Skin of body (tissue), 3 donors: ENCODE measurements at places on chromosomes 12 and 14. TPM values are rescaled to one million over a fixed set of nuclear protein-coding genes. Genes with fewer than 3 reads are reported as not detected.
A peak's percentile ranks its signal among the peaks of the same experiment; 100 is the strongest.

The LRRC10 gene
- total RNA-seq, result 0.10 TPM

The GLIPR1L1 gene
- total RNA-seq, result not detected

The VRTN gene
- total RNA-seq, result 0.20 TPM

The GARIN6 gene
- total RNA-seq, result not detected

The TTLL5 gene
- total RNA-seq, result 30.7 TPM

The NOVA1 gene
- 11.5 TPM for total RNA-seq

The SMIM41 gene
- total RNA-seq, result not detected

DNA sequence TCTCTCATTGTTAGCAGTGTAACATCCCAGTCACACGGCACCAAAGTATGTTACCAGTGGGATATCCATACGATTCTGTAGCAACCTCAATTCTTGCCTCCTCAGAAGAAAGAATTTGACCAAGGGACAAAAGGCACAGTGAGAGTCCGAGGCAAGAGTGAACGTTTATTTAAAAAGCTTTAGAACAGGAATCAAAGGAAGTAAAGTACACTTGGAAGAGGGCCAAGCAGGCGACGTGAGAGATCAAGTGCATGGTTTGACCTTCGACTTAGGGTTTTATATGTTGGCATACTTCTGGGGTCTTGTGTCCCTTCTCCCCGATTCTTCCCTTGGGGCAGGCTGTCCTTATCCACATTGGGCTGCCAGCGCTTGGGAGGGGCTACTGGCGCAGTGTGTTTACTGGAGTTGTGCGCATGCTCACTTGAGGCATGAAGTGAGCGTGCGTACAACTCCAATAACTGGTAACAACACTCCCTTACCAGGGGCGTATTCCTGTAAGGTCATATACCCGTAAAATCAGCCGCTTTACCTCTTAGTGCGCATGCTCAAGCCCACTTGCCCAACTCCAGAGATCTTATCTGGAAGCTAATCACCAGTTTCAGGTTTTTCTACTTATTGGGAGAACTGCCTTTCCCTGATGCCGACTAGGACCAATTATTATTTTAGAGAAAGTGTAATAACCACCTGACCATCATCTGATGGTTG, 71.7 kb downstream of the FAR2 start:
- DNase-seq, result no peak

GRCh38 chr12:830111-830867, 77.9 kb downstream of the WNK1 start:
- DNase-seq, result no peak

DNA sequence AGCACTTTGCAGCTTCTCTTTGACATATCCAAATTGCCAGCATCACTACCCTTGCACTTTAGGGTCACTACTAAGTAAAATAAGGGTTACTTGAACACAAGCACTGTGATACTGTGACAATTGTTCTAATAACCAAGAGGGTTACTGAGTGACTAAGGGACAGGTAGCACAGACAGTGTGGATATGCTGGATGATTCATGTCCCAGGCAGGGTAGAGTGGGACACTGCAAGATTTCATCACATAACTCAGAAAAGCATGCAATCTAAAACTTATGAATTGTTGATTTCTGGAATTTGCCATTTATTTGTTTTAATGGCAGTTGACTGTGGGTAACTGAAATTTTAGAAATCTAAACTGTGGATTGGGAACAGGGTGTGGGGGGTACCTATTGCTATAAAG, 218.8 kb downstream of the KITLG start:
- no peak for DNase-seq

DNA sequence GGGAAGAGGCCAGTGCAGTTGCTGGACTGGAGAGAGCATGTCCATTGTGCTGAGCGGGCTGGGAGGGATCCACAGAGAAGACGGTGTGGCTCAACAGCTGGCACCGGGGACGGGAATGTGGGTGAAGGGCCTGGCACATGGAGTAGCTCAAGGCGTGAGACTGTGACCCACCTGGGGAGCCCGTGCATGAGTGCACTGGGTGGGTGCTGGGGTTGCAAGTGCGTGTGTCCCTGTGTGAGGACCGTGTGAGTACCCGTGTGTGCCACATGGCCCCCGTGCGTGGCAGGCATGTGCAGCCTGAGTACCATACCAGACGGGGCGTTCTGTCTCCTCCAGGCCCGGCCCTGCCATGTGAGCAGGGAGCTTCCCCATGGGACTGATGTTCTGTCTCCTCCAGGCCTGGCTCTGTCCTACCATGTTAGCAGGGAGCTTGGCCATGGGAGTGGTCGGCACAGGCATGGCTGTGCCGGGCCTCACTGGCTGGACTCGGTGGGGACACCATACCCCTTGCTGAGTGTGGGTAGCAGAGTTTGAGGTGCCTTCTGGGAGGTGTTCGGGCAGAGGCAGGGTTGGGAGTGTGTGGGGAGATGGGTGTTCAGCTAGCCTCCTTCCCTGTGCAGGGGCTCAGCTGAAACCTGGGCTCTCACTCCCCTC, 234.4 kb downstream of the TMEM121 start:
- DNase-seq, result no peak

- DNase-seq, result no peak
Measured at GRCh38 chr14:98200601-98201000, 1071.4 kb downstream of the BCL11B start.

- no peak for DNase-seq
Measured at GRCh38 chr12:106317406-106318082, 15.0 kb downstream of the TCP11L2 start.

GRCh38 chr14:46596236-46596635, 55.3 kb downstream of the RPL10L start:
- DNase-seq, result no peak

DNA sequence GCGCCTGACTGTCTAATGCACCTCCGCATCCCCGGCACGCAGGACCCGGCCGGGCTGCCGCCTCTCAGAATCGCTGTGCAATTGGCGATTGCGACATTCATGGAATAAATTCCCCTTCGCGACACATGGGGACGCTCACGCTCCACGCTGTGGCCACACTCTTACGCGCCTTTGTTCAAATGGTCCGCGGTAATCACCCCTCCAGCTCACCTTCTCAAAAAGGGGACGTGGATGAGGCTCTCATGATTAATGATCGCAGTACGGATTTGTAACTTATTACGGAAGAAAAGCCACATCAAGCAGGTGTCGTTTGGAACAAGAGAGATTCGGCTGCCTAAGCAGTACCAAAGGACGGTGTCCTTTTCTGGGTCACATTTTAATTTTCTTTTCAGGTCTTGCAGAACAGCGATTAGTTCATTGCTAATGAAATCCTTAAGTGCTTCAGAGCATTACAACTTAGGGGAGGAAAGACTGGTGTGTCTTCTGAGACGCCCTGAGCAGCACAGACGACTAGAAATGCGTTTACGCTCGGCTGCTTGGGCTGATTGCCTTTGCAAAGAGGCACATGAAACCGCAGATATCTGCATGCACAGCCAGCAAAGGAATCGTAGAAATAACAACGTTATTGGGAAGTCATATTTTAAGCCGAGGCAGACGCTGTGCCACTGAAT, 37.3 kb upstream of the ADGRD1 start:
- DNase-seq, result peak; percentile 79

- no peak for DNase-seq
Measured at GRCh38 chr12:1836854-1837421, 16.6 kb downstream of the LRTM2 start.

DNA sequence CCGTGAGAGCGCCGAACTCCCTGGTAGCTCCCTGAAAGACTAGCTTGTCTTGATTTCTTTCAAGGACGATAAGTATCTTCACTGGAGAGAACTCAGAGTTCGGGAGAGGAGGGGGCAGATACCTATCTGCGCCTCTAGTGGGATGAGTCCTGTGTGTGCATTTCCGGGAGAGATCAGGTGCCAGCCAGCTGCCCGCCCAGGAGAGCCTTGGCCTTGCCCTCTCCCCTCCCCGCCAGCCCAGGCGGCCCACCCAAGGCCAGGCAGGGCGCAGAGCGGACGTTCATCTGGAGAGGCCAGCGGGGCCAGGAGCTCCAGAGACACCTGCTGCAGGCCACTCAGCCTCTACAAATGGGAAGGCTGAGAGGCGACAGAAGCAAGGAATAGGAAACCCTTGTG, 1.0 kb downstream of the CD9 start:
- DNase-seq, result no peak

GRCh38 chr12:7096006-7096932, 4.0 kb upstream of the C1R start:
- DNase-seq, result no peak

GRCh38 chr14:56339855-56340701, 221.9 kb downstream of the PELI2 start:
- DNase-seq, result peak; percentile 79

DNA sequence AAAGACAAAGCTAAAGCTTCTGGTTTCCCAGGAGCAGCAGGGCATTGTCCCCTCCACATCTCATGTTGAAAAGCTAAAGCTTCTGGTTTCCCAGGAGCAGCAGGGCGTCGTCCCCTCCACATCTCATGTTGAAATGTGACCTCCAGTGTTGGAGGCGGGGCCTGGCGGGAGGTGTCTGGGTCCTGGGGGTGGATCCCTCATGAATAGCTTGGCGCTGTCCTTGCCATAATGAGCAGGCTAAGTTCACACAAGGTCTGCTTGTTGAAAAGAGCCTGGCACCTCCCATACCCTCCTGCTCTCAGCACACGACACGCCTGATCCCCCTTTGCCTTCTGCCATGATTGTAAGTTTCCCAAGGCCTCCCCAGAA, 123.7 kb downstream of the PIWIL1 start:
- DNase-seq, result no peak

DNA sequence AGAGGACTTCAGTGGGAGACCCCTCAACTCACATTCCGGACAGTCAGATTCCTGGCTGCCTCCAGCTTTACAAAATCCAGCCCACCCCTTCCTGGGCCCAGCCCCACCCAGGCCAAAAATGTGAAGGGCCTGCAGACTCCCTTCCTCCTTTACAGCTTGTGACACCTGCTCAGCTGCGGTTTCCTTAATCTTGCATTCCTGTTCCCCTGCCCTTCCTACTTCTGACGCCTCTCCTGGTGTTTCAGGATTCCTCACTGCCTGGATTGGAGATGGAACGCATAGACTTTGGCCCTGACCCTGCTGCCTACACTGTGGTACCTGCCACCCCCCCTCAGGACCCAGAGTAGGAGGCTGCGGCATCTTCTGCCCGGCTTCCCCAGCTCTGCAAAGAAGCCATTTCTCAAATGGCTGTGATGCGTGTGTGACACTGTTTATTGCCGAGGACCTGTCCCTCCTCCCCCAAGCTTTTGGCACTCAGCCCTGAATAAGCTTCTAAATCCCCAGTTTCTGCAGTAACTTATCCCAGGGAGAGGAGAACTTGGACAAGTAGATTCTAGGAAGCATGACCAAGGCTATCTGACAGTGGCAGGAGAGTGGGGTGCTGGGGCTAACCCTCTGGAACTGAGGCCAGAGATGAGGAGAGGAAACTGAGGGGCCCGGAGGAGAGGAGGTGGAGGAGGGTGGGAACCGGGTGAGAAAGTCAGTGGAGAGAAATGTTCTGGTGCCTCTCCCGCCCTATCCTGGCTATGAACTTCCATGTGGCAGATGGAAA, 24.9 kb upstream of the BCDIN3D start:
- no peak for DNase-seq

GRCh38 chr14:104801520-104802393, 856 bp downstream of the ZBTB42 start:
- no peak for DNase-seq

- no peak for DNase-seq
Measured at GRCh38 chr12:45220363-45220931, 4.6 kb downstream of the ANO6 start.
